Activated T-cell treated with anti-CD3 and anti-CD28 coated beads for 1 hour (primary cell): ENCODE measurements at places on chromosomes 6 and 20.

GRCh38 chr20:45105317-45105716 is 4.4 kb upstream of the KCNS1 start:
- DNase-seq = no peak

- no peak for DNase-seq
Observed at GRCh38 chr6:106785298-106785697, 155.9 kb downstream of the QRSL1 start.

DNA sequence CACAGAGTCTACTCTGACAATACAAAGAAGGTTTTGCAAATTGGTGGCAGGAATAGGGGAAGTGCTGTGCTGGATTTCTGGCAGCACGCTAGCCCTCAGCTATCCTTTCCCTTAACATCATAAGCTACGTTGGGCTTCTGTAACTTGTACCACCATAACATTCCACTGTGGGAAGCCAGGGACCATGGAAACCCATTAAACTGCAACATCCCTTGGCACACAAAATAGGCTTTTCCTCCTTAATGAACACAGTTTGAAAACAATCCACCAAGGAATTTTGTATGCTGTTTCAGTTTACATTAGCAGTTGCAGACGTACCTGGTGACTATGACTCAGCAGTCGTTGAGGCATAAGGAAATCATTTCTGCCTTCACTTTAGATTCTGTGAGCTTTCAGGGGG is 203.9 kb upstream of the RAB32 start:
- DNase-seq = no peak

DNA sequence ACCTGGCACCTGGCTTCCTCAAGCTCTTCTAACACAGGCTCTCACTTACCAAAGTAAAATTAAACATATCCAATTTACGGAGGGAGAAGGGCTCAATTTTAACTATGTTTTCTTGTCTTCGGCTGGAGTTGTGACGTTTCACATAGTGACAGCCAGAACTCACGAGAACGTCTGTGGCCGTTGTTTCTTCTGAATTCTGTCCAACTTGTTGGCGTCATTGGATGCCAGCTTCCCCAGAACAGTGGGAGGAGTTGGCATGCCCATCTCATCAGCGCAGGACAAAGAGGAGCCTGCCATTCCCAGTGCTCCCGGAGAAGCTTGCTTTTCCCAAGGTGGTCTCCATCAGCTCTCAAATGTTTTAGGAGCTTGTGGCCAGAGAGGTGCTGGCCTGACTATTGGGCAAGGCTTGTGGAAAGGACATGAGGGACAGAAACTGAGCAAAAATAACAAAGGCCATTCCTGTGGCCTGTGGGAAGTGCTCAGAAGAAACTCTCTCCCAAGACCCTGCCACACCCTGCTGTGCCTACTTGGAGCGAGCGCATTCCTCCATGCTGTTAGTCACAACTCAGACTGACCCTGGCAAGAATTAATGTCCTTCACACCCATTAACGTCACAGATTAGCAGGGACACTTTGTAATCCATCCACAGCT is 265.4 kb upstream of the CDH4 start:
- no peak for DNase-seq

DNA sequence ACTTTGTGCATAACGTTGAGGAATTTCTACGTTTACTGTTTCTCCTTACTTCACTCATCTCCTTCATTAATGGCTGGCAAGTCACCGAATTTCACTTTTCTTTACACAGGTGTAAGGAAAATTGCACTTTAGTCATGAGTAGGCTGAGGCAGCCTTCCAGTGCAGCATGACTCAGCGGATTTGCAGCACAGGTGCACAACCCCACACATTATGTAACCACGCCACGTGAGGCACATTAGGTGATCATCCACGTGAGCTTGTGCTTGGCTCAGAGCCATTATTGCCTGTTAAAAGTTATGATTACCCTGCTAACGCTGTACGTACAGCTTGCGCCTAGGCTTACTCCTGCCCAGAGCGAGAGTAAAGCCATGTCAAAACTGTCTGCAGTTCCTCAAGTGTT is 158.8 kb downstream of the NKAIN2 start:
- no peak for DNase-seq

GRCh38 chr6:134049586-134049985 is 2.8 kb downstream of the SLC2A12 start:
- no peak for DNase-seq

GRCh38 chr20:22533823-22534751 is 50.3 kb downstream of the FOXA2 start:
- DNase-seq = no peak

- DNase-seq = peak; percentile 3
Observed at GRCh38 chr20:13119583-13119982, 101.5 kb upstream of the ISM1 start.

DNA sequence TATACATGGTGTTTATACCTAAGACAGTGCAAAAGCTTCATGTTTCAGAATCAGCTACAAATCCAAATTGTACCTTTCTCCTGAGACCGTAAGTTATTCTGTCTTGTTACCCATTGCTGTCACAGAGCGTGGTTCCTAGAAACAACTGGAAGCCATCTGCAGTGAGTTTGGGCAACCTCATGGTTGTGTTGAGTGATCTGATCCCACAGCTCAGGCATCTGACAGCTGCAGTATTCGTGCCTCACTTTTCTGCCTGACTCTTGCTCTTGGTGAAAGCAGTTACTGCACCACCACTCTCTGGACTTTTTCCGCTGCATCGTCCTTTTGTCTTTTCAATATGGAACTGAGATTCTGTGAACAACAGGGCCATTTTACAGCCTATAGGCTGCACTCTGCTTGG is 752.6 kb downstream of the MAFB start:
- DNase-seq = no peak

GRCh38 chr6:28267695-28268059 is 734 bp downstream of the ZSCAN26 start:
- DNase-seq = no peak

- no peak for DNase-seq
Observed at GRCh38 chr20:41951615-41952014, 333.4 kb upstream of the CHD6 start.

DNA sequence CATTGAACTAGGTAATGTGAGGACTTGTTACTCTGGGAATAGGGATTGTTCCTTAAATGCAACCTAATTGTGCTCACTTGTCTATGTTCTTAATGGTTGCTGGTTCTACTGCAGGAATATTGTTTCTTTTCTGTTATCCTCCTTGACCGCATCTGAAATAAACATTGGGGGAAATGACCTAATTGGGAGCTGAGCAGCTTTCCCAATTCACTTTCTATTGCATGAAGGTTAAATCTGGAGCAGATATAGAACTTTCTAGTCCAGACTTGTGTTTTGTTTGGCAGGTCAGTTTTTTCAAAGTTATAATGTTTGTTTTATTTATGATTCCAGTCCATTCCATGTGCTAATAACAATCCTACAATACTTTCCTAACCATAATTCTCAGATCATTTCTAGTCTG is 981.0 kb upstream of the CITED2 start:
- no peak for DNase-seq

- no peak for DNase-seq
Observed at GRCh38 chr6:11682561-11682975, 96.0 kb downstream of the ADTRP start.

DNA sequence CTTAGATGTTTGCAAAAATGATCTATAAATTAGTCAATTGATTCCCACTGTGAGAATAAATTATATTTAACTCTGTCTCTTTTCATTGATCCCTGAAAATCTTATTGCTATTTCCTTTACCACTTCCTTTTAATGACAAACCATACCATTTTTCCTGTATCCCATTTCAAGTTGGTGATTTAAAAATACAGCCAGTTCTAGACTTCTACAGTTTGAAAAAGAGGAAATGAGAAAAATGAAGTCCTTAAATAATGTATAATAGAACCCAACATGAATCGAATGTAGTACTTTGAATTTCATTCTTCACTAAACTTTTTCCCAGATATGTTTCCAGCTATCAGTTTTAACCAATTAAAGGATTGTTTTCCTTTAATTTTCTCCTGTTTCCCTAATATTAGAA is 29.5 kb upstream of the SDHAF4 start:
- DNase-seq = no peak

GRCh38 chr20:47677635-47678453 is 107.4 kb downstream of the SULF2 start:
- peak; percentile 32 for DNase-seq

DNA sequence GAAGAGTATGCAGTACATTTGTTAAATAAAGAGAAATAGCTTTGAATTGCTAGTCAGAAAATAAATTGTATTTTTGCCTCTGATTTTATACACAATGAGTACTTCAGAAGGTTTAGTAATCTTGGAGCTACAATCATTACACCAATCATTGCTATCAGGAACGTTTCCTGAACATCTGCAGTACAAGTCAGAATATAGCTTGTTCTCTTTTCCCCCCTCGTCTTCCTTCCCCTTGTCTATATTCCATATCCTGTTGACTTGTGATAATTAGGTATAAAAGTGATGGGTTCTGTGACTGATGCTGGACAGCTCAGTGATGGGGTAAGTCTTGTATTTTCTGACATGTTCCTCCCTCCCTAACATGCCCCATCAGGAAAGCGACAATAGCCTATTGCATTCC is 94.0 kb downstream of the AHI1 start:
- DNase-seq = no peak

DNA sequence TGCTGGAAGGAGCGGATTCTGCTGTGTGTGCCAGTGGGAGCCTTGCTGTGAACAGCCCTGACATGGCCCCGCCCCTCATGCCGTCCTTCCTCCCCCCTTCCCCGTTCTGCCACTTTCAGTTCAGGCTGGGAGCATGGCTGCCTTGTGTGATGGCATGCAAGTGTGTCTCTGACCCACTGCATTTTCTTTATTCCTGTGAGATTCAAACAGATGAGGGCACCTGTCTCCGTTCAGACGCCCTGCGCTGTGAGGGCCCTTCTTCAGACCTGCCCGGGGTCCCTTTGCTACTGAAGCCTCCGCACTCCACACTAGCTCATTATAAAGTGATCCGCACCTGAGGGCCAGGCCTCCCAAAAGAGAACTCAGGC is 88.3 kb downstream of the TAF4 start:
- no peak for DNase-seq

- DNase-seq = no peak
Observed at GRCh38 chr6:38182426-38182825, 362.9 kb downstream of the ZFAND3 start.

- no peak for DNase-seq
Observed at GRCh38 chr6:23357185-23357766, 768.7 kb upstream of the NRSN1 start.

DNA sequence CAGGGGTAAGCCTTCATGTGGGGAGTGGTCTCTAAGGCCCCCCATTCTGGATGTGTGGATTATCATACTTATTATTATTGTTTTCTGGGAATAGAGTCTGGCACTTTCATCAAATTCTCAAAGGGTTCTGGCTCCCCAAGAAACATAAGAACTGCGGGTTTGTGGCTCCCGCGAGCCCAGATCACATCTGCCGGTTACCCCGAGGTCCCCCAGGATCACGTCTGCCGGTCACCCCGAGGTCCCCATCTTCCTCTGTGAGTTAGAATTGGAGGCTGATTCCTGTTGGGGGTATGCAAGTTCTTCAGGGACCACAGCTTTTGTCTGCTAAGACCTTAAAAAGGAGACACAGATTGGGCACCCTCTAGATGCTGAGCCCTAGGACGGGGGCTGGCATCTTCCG is 116.7 kb upstream of the FRMD1 start:
- no peak for DNase-seq

- DNase-seq = no peak
Observed at GRCh38 chr6:43915208-43915869, 145.3 kb downstream of the VEGFA start.

GRCh38 chr6:107128577-107128976 is 13.3 kb upstream of the BEND3 start:
- no peak for DNase-seq

- no peak for DNase-seq
Observed at GRCh38 chr20:57148263-57148662, 118.2 kb downstream of the BMP7 start.

DNA sequence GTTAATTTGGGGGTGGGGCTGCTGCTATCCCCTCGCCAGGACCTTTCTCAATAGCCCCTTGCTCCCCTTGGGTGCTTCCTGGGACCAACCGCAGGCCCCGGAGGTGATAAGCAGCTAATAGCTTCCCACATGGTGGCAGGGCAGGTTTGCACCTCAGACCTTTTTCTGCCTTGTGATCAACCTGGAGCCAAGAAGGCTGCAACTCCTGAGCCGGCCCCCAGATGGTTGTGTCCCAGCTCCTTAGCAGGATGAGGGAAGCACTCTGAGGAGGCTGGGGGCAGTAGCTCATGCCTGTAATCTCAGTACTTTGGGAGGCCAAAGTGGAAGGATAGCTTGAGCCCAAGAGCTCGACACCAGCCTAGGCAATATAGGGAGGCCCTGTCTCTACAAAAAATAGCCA is 85.5 kb downstream of the BMP7 start:
- no peak for DNase-seq
